ENCODE measurements at places on chromosomes 12 and 14.

GRCh38 chr12:64685050-64685449 lies 74.2 kb downstream of the GNS start:
- no peak for DNase-seq

GRCh38 chr12:56158926-56159461 lies 835 bp downstream of the MYL6 start:
- DNase-seq, result peak; percentile 40

- DNase-seq, result no peak
Observed at GRCh38 chr12:72738811-72739210, 466.6 kb downstream of the TRHDE start.

GRCh38 chr12:58413794-58414193 lies 472.4 kb downstream of the ATP23 start:
- DNase-seq, result no peak

- peak; percentile 28 for DNase-seq
Observed at GRCh38 chr12:14845350-14845750, 2.0 kb upstream of the ART4 start.

- DNase-seq, result no peak
Observed at GRCh38 chr12:52247622-52248540, 14.8 kb downstream of the KRT7 start.

- DNase-seq, result no peak
Observed at GRCh38 chr12:89975574-89975973, 266.9 kb upstream of the ATP2B1 start.

- peak; percentile 83 for DNase-seq
Observed at GRCh38 chr12:48189331-48190125, 6.1 kb downstream of the CCDC184 start.

DNA sequence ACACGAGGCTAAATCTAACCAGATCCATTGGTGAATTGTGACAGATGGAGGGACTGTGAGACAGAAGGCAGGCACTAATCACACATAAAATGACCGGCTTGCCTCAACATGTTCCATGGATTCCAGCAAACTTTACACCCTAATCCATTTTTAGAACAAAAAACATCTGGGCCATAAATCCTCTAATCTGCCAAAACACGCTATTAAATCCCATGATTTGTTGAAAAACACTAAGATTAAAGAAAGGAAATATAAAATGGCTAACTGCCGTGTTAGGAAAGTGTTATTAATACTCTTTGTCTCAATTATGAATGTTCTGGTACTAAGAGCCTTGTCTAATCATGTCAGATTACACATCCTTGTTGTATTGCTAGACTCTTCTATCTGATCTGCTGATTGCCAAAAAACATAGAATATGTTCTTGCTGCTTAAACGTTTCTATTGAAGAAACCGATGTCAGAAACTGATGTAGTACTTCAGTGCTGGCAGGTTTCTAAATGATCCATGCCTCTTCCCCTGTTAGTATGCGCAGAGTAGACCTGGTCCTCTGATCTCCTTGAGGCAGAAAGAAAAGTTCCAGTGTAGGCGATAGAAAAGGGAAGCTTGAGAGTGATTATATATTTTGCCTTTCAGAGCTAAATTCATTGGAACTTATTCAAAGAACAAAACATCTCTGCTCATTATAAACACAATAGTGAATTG lies 384.9 kb downstream of the SOX5 start:
- no peak for DNase-seq

All from HuH-7 (cell line).